ENCODE measurements at places on chromosomes 13 and 19. TPM values are rescaled to one million over a fixed set of nuclear protein-coding genes. Genes with fewer than 3 reads are reported as not detected.

- DNase-seq: no peak
Observed at GRCh38 chr19:34230820-34231219, 23.5 kb upstream of the GARRE1 start.

- DNase-seq: no peak
Observed at GRCh38 chr13:80074811-80075210, 266.1 kb downstream of the SPRY2 start.

DNA sequence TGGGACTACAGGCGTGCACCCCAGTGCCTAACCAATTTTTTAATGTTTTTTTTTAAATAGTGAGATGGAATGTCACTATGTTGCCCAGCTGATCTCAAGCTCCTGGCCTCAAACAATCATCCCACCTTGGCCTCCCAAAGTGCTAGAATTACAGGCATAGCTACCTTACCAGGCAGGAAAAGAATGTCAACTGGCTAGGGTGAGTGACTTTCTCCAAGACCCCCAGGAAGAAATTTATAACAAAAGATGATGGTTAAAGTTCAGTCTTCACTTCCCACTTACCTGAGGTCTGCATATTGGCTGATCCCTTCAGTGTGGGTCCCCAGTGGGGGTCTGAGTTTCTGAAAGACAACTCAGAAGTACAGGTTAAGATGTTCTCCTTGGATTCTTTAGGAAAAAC lies 893.0 kb downstream of the UQCRFS1 start:
- DNase-seq: no peak

- no peak for DNase-seq
Observed at GRCh38 chr13:46687810-46688209, 109.2 kb downstream of the ESD start.

DNA sequence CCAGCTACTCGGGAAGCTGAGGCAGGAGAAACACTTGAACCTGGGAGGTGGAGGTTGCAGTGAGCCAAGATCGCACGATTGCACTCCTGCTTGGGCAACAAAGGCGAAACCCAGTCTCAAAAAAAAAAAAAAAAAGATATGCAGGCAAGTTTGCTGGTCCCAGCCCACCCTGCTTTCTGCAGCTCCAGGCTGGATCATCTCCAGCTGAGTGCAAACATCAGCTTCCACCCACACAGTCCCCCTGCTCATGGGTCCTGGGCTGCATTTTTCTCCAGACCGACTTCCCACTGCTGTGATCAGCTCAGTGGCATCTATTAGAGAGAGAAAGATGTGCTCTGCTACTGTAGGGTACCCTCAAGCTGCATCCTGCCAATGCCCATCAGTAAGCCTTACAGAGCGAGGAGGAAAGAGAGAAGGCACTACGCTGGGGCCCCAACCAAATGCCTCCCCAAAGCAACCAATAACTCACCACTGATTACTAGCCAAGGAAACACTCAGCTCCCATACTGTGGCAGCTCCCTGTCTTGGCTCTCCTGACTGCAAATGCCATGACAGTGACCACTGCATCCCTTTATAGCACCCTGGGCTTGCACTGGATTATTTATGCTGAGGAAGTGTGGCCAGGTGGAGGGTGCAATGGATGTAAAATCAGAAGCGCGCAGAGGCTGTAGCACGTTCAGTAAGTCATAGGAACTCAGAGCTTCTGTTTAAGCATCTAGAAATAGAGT lies 170.9 kb upstream of the ZNF507 start:
- peak; percentile 3 for DNase-seq

DNA sequence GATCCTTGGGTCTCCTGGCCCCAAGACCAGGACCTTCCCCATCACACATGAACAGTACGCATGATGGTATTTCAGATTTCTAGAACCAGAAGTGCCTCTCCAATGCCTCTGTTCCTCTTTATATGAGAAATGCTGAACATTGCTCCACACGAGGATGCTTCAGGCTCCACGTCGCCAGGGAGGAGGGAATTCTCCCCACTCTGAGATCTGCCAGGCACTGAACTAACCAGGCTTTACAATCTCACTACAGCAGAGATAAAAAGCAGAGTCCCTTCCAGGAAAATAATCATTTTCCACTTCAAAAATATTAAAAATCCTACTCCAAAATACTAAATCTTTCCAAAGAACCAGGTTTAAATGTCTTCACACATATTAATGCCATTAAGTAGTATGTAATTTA lies 10.4 kb downstream of the DOCK9 start:
- DNase-seq: no peak

SIGLEC14 gene
- polyA plus RNA-seq: 0.89 TPM

PLEKHF1 gene
- polyA plus RNA-seq: 2.1 TPM

POSTN gene
- 301 TPM for polyA plus RNA-seq

GRK1 gene
- polyA plus RNA-seq: 0.04 TPM

VSTM2B gene
- 0.60 TPM for polyA plus RNA-seq

Measured in renal cortex interstitium (tissue), 15 donors.